ENCODE measurements at places on chromosomes 2 and 18. TPM values are rescaled to one million over a fixed set of nuclear protein-coding genes. Genes with fewer than 3 reads are reported as not detected.

Gene RAB3GAP1
- 89.2 TPM for total RNA-seq

Gene CD8B
- not detected for total RNA-seq

Gene ZNF396
- total RNA-seq, result 3.0 TPM

Gene PROC
- total RNA-seq, result not detected

Gene TUBB8B
- total RNA-seq, result not detected

Gene PIEZO2
- total RNA-seq, result 3.0 TPM

Gene TNFAIP6
- 32.4 TPM for total RNA-seq

Gene PDK1
- 36.9 TPM for total RNA-seq

Gene CENPA
- total RNA-seq, result 21.4 TPM

Gene UGT1A5
- not detected for total RNA-seq

Gene COL3A1
- 3,379 TPM for total RNA-seq

Gene C2orf68
- total RNA-seq, result 20.5 TPM

Gene SPP2
- total RNA-seq, result not detected

Gene BOK
- total RNA-seq, result 17.2 TPM

Gene PLEKHH2
- total RNA-seq, result 5.7 TPM

Gene NT5C1B
- not detected for total RNA-seq

Gene LYG1
- total RNA-seq, result 0.73 TPM

Gene MPPE1
- 39.9 TPM for total RNA-seq

Gene IL1RL1
- 0.33 TPM for total RNA-seq

Gene IL36A
- not detected for total RNA-seq

Gene KIF5C
- 0.58 TPM for total RNA-seq

Gene SIGLEC15
- 3.1 TPM for total RNA-seq

Gene TNP1
- not detected for total RNA-seq

Gene CAPG
- 347 TPM for total RNA-seq

Gene DPP4
- 163 TPM for total RNA-seq

Gene COPS9
- 62.0 TPM for total RNA-seq

Gene UGT1A10
- total RNA-seq, result not detected

Gene PDE11A
- total RNA-seq, result not detected

Gene HS6ST1
- total RNA-seq, result 39.9 TPM

Gene FSIP2
- total RNA-seq, result 0.15 TPM

Gene RBKS
- 2.5 TPM for total RNA-seq

Gene TRIM43
- not detected for total RNA-seq

Gene SLC16A14
- 2.6 TPM for total RNA-seq

Gene GKN2
- total RNA-seq, result not detected

Gene LYG2
- not detected for total RNA-seq

Gene LHCGR
- not detected for total RNA-seq

Data from smooth muscle cell of trachea (primary cell).